WTC11 (cell line): ENCODE measurements at places on chromosomes 13 and 19. TPM values are rescaled to one million over a fixed set of nuclear protein-coding genes. Genes with fewer than 3 reads are reported as not detected.

- no peak overlapping the region for H3K27ac ChIP-seq
- no peaks in the 10 kb centered on the region for H3K4me1 ChIP-seq
- no peak for DNase-seq
- no peaks in the 10 kb centered on the region for H3K27me3 ChIP-seq
- H3K36me3 ChIP-seq, result no peaks in the 10 kb centered on the region
Observed at GRCh38 chr13:71378961-71379905, 487.8 kb downstream of the DACH1 start.

DNA sequence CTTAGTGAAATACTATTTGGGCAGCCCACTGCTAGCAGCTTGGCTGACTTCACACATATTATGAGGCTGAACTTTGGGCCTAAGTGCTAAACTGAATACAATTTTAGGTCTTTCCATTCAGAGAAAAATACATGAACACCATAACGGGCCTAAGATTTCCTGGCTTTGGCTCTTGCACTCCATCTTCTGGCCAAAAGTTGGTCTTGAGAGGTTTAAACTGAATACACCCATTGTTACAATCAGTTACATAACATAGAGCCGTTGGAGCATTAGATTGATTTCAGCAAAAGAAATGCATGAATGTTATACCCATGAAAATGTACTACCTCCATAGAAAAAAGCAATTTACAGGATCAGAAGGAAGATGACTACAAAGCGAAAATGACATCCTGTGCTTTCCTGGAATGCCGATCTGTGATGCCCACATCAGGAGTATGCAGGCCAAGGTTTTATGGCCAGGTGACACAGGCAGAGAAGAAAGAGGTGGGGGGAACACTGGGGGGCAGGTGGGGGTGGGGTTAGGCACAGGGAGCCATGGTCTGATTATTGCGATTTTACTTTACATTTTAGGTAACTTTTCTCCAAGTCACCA lies 11.1 kb upstream of the SHISA2 start:
- no peak for DNase-seq
- peaks cover 29% of the 10 kb centered on the region for H3K4me1 ChIP-seq
- H3K27me3 ChIP-seq, result no peaks in the 10 kb centered on the region
- no peak overlapping the region for H3K4me3 ChIP-seq
- H3K27ac ChIP-seq, result no peak overlapping the region

DNA sequence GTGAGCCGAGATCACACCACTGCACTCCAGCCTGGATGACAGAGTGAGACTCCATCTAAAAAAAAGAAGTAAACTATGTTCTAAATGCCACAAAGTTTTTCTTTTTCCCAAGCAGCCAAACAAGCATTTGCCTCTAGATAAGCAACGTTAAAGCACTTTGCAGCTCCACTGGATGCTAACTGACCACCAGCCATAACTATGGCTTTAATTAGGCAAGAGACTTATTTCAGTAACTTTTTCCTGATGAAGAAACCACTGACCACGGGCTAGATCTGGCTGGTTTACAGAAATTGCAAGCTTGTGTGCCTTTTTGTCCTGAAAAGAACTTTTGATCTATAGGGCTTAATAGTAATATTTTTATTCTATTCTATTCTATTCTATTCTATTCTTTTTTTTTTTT lies 22.1 kb downstream of the CD70 start:
- H3K27ac ChIP-seq, result no peak overlapping the region
- H3K4me3 ChIP-seq, result no peak overlapping the region
- no peak for DNase-seq
- H3K4me1 ChIP-seq, result peaks cover 7% of the 10 kb centered on the region; the same call in 1 of the 2 replicates
- peaks cover 25% of the 10 kb centered on the region for H3K27me3 ChIP-seq

GRCh38 chr19:48795055-48795684 lies 15.7 kb downstream of the BCAT2 start:
- H3K27ac ChIP-seq, result peak overlapping the region; percentile 98
- DNase-seq, result peak; percentile 94
- H3K4me1 ChIP-seq, result peaks cover 18% of the 10 kb centered on the region
- no peaks in the 10 kb centered on the region; the same call in none of the 2 replicates for H3K27me3 ChIP-seq

DNA sequence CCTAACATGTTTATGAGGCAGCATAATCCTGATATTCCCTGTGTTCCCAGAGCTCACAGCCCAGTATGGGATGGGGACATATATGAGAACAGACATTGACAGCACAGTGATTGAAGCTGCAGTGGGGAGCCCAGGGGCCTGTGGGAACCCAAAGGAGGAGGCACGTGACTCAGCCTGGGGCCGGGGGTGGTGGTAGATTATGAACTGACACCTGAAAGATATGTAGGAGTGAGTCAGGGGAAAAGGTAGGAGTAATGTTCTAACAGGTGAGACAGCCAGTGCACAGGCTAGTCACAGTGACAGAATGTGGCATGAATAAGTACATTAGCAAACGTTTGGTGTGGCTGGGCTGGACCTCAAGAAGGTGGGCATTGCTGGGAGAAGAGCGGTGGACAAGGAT lies 29.0 kb downstream of the CKM start:
- H3K4me3 ChIP-seq, result no peak overlapping the region
- peaks cover 40% of the 10 kb centered on the region for H3K36me3 ChIP-seq
- DNase-seq, result no peak
- H3K27ac ChIP-seq, result no peak overlapping the region

- peak; percentile 72 for DNase-seq
- peaks cover 19% of the 10 kb centered on the region for H3K4me1 ChIP-seq
- H3K27ac ChIP-seq, result no peak overlapping the region
- H3K36me3 ChIP-seq, result no peaks in the 10 kb centered on the region
Observed at GRCh38 chr13:43785650-43786471, 911 bp downstream of the ENOX1 start.

- H3K4me3 ChIP-seq, result no peak overlapping the region
- peaks cover 32% of the 10 kb centered on the region for H3K4me1 ChIP-seq
- DNase-seq, result no peak
- H3K27ac ChIP-seq, result no peak overlapping the region
- no peaks in the 10 kb centered on the region for H3K36me3 ChIP-seq
Observed at GRCh38 chr13:47475441-47475948, 525.6 kb downstream of the SUCLA2 start.

Gene HSD17B14
- 11.4 to 18.2 TPM (median 17.0 TPM) in 3 replicates for total RNA-seq

Gene FFAR2
- total RNA-seq, result not detected in 3 replicates

Gene OR7D2
- not detected in 3 replicates for total RNA-seq

Gene RGCC
- 0.48 to 1.2 TPM (median 0.69 TPM) in 3 replicates for total RNA-seq
